ENCODE measurements at places on chromosomes 5 and 9. TPM values are rescaled to one million over a fixed set of nuclear protein-coding genes. Genes with fewer than 3 reads are reported as not detected.

The EIF4E1B gene
- not detected for total RNA-seq

The SMC2 gene
- 7.2 TPM for total RNA-seq

The SNAPC4 gene
- 14.0 TPM for total RNA-seq

The CANX gene
- total RNA-seq = 584 TPM

The FABP6 gene
- total RNA-seq = 6.2 TPM

The COL15A1 gene
- total RNA-seq = 63.2 TPM

The SPINK7 gene
- total RNA-seq = not detected

The RETREG1 gene
- 5.9 TPM for total RNA-seq

The PDLIM4 gene
- 33.9 TPM for total RNA-seq

The KIAA1958 gene
- total RNA-seq = 12.2 TPM

The PFN3 gene
- not detected for total RNA-seq

The SPAAR gene
- total RNA-seq = 1.9 TPM

The AJM1 gene
- total RNA-seq = 4.8 TPM

The SLCO4C1 gene
- total RNA-seq = 1.2 TPM

The OR13C2 gene
- total RNA-seq = not detected

The PTGDS gene
- 111 TPM for total RNA-seq

The NR2F1-AS1 gene
- total RNA-seq = 18.8 TPM

The GABRA6 gene
- not detected for total RNA-seq

The LCN9 gene
- total RNA-seq = not detected

The PCDHGA10 gene
- 7.4 TPM for total RNA-seq

The PIP5KL1 gene
- total RNA-seq = 3.3 TPM

The RIC1 gene
- total RNA-seq = 28.5 TPM

The ANXA1 gene
- 175 TPM for total RNA-seq

The QRFP gene
- total RNA-seq = not detected

The NIM1K gene
- total RNA-seq = 1.8 TPM

The C5orf52 gene
- total RNA-seq = not detected

The ERP44 gene
- total RNA-seq = 21.4 TPM

The ARPC5L gene
- 36.5 TPM for total RNA-seq

The SOHLH1 gene
- not detected for total RNA-seq

The SLC6A7 gene
- total RNA-seq = 0.10 TPM

The MCTP1 gene
- total RNA-seq = 35.8 TPM

The GMCL2 gene
- total RNA-seq = not detected

The CSF1R gene
- 16.9 TPM for total RNA-seq

The TCF7 gene
- 3.6 TPM for total RNA-seq

The MELK gene
- total RNA-seq = 0.31 TPM

The NUTM2F gene
- not detected for total RNA-seq

The GARIN3 gene
- total RNA-seq = not detected

All from ureter (tissue), 1 donor.